T-helper 17 cell (primary cell): ENCODE measurements at places on chromosomes 12 and 14.

- DNase-seq, result no peak
These were observed 1.5 kb downstream of the COL2A1 start for GRCh38 chr12:48002773-48003218.

DNA sequence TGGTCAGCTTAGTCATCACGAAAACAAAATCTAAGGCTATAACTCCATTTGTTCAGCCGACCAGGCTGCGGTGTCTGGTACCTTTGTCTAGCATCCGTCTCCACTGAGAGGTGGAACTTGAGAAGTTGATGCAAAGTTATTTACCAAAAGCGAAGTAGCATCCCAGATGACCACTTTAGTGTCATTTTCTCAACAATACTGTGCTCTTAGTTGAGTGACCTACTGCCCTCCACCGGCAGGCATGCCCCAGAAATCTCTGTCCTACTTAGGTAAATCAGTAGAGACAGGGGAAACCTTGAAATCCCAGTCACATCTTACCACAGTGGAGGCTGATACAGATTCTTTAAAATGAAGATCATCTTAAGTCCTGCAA lies 1.3 kb upstream of the ST8SIA1 start:
- no peak for DNase-seq

GRCh38 chr14:65255029-65255545 lies 152.8 kb upstream of the MAX start:
- DNase-seq, result no peak

DNA sequence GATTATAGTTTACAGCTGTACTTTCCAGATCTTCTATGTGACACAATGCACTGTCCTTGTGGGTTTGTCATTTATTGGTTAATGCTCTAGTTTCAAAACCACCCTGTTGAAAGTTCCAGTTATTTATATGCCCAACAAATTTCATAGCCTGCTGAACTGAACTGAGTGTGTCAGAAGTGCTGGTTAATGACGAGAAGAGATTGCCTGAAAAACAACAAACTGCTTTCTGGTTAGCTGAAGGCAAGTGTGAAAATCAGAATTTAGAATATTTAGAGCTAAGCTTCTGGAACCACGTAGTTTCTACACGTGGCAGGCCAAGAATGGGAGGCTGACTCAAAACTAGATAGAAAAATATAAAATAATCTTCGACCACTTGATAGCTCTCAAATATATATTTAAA lies 19.1 kb upstream of the RIN3 start:
- DNase-seq, result no peak

DNA sequence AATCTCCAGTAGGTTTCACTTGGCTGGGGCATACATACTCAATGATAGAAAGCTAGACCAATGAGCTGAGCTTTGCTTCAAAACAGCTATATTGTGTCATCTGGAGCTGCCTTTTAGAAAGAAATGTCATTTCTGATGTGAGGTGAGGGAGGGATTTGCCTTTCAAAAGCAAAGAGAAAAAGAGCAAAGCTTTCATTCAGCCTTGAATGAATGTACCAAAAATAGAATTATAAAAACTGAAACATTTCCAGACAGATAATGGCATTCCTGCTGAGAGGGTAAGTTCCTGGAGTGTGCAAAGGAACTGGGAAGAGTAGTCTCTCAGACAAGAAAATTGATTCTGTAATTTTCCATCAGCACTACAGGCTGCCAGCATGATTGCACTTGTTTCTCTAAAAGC lies 710.0 kb downstream of the LRFN5 start:
- DNase-seq, result no peak

DNA sequence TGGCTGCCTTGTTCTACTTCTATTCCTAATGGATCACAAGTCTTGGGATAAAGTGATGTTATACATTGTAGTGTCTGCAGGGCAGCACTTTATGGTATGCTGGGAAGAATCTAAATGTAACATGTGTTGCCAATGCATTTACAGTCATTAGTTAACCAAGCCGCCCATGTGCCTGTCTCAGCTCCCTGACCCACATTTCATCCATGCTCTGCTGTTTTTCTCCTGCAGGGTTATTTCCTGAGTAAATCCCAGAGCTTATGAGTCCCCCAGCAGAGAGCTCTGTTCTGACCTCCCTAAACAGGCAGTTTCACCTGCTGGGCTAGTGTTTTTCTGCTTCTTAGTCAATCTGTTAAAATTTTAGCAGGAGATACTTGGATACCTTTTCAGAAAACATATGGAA lies 4.4 kb upstream of the TMTC2 start:
- DNase-seq, result no peak

DNA sequence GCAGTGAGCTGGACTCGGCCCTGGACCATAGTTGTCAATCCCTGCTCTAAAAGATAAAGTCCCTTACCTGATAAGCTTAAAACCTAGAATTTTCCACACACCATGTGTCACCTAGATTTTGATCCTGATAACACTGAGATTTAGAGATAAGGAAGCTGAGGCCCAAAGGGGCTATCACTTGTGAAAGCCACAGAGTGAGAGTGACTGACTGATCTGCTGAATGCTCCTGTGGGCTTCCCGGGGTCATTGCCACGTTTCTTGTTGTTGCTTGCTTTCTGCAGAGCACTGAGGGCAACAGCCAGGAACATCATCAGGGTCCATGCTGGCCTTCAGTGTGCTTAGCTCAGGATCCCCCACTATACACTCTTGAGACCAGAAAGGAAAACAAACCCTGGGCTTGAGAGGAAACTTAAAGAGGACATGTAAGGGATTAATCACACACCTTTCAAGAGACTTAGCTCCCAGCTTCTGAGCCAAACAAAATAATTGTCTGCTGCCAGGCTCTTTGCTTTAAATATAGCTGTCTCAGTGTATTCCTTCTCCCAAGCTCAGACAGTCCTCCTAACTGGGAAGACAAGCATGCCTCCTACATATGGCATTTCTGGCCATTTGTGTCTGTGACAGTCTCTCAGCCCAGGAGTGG lies 82.6 kb upstream of the ARHGAP5 start:
- DNase-seq, result no peak

GRCh38 chr12:107221913-107222312 lies 128.6 kb upstream of the CRY1 start:
- DNase-seq, result no peak

DNA sequence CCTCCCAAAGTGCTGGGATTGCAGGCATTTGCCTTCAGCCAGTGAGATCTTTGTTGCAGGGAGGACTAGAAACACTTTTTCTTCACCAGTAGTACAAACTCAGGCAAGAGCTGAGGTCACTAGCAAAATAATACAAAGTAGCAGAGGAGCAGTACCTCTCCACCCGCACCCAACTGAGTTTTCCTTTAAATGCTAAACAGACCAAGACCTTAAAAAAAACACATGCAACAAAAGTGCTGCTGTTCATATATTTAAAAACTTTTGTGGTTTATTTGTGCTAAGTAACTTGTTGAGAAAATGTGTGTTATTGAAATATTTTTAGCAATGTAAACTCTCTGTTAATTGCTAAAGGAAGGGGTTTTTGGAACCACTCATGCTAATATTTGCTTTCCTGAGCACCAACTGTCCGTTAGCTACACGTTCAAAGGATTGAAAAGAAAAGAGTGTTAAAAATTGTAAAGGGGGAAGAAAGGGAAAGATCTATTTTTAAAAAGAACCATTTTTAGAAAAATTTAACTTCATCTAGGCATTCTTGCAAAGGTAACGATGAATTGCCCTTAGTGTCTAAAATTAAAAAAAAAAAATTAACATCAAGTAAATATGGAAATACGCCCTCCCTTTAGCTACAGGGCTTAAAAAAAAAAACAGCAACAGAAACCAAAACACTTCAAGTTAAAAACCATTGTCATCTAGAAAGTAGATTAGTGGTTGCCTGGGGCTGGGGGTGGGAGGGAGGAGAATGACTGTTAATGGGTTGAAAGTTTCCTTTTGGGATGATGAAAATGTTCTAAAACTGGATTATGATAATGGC lies 114.0 kb upstream of the KRAS start:
- DNase-seq, result no peak

DNA sequence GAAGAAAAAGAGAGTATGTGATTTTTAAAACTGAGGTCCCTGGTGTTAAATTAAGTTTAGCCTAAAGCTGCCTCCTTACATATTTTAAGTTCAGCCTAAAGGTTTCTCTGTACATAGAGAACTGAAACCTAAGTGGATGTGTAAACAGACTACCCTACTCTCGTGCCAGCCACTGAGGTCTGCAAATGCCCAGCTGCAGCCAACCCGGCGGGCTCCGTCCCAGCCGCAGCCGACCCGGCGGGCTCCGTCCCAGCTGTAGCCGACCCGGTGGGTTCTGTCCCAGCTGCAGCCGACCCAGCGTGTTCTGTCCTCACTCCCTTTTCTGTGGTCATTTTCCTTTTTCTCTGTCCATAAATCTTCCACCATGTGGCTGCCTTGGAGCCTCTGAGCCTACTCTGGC lies 97.2 kb upstream of the SFSWAP start:
- no peak for DNase-seq
